HFFc6 (cell line): ENCODE measurements at places on chromosomes 7 and 10. TPM values are rescaled to one million over a fixed set of nuclear protein-coding genes. Genes with fewer than 3 reads are reported as not detected.

The KIAA1217 gene
- 1.3 to 1.9 TPM (median 1.8 TPM) in 3 replicates for total RNA-seq

GRCh38 chr7:45701701-45702510 lies 127.7 kb downstream of the ADCY1 start:
- DNase-seq, result no peak

DNA sequence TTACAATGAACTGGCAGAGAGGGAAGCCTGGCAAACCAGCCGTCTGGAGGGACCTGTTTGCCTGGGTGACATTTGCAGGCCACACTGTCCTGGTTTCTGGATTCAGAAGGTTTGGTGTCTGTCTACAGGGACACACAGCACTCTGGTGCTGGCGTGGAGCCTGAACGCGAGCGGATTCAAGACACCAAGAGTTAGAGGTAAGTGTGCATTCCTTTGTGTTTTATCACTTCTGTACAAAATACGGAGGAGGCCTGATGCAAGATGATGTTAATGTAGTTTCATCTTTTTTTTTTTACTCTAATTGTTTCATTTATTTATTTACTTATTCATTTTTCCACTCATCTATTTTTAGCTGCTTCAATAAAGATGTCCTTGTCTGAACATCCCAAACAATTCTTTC lies 485.3 kb upstream of the ADARB2 start:
- DNase-seq, result no peak

The HOXA7 gene
- 6.4 to 7.8 TPM (median 7.0 TPM) in 3 replicates for total RNA-seq

DNA sequence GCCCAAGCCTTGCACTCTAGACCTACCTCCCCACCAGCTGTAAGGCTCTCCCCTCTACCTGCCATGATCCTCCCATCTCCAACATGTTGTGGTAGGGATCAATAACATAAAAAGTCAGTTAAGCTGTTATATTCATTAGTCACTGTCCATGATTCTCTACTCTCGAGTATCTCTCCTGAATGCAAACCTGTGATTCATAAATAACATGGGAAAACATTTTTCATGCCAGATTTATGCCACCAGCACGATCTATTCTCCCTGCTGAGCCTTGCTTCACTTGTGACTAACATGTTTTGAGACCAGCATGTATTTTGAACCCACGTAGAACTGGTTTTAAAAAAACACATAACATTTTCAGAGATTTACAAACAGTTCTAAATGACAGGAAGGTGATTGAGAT lies 30.3 kb downstream of the TMEM168 start:
- no peak for DNase-seq

DNA sequence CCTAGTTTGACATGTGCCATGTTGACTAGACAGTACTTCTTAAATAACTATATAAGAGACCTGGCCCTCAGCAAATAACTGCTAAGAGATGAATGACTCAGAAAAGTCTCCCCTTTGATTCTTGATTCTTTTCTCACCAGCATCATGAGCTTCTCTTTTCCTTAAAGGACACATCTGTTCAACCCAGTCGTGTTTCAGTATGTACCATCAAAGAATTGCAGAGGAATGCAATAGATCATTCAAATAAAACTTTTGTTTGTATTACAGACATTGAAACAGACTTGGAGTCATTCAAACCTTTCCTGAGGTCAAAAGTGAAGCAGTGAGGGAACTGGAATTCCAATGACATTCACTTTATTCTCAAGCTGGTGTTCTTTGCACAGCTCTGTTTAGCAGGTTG lies 598.3 kb upstream of the GHITM start:
- DNase-seq, result no peak

The PTPRE gene
- total RNA-seq, result not detected in 2 replicates
